ENCODE measurements at places on chromosomes 2 and 18.

- no peak for DNase-seq
Observed at GRCh38 chr18:13103366-13103765, 112.2 kb downstream of the CEP192 start.

- no peak for DNase-seq
Observed at GRCh38 chr2:37447446-37447845, 103.0 kb downstream of the QPCT start.

DNA sequence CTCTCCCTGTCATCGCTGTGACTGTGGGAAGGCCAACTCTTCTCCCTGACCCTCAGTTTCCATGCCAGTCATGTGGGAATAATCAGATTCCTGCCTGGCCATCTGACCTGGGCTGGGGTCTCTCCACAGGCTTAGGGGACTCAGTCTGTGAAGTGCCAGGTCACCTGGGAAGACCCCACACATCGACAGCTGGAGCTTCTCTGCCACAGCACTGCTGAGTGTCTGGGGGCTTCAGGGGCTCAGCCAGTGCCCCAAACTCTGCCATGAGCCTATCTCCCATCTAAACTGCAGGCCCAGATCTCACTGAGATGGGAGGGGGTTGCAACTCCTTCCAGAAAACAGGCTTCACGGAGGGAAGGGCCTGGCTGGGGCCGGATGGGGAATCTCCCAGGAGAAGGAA is 42.0 kb upstream of the OTOS start:
- no peak for DNase-seq

- no peak for DNase-seq
Observed at GRCh38 chr2:52916981-52917380, 850.6 kb upstream of the CHAC2 start.

DNA sequence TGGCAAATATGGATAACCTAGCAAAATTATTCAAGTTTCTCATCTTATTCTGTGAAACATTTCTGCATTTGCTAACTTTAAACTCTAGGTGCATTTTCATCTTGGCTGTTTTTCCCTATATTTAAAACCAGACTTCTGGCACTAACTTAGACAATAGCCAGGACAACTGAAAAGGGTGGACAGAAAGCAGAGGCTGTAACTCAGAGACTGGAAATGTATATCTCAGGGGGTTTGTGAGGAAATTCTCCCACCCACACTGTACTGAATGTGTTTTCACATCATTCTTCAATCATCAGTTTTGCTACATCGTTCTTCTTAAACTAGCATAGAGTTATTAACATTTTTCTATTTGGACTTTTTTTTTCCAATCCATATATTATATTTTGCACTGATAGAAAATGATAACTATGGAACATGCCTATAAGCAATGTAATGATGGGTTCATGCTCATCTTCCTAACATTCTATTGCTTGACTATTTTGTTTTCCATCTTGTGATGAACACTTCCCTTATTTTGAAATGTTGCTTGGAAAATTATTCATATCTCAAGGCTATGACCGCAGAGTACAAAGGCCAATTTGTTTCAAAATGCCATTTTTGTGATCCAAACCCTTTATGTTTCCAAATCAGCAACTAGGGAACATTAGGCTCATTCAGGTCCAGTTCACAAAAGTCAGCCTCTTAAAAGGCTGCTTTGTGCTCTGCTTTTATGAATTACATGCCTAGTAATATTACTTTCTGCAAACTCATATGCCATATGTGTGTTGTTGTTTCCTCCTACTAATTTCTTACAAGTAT is 125.8 kb upstream of the CDH19 start:
- no peak for DNase-seq

DNA sequence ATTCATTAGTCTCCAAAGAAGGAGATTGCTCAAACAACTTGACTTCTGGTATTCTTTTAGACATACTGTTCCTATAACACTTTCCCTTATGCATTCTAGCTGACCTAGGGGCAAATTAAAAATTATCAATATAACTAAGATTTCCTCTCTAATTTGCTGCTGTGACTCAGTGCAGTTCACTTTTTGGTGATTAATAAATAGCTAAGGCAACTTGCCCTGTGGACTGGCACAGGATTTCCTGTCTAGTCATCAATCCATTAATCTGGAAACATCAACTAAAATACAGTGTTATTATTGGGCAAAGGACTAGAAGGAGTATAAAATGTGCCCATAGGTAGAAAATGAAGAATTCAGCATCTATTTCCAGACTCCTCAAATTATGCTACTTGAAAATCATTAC is 83.5 kb upstream of the SERPINE2 start:
- DNase-seq: no peak

DNA sequence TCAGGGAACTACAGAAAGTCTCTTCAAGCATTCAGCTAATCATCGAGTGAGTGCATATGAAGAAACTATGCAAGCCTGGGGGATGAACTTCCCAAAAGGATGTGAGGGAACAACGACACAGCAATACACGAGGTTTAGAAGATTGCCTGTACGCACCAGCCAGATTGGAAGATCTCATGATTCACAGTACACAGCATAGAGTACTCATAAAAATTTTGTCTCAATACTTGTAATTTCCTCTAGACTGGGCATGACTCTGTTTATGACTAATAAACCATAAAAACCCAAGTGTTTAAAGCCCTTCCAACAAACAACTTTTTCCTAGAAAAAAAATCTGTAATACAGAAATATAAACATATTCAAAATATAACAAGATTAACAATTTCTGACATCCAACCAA is 279.7 kb downstream of the KCNJ3 start:
- no peak for DNase-seq

DNA sequence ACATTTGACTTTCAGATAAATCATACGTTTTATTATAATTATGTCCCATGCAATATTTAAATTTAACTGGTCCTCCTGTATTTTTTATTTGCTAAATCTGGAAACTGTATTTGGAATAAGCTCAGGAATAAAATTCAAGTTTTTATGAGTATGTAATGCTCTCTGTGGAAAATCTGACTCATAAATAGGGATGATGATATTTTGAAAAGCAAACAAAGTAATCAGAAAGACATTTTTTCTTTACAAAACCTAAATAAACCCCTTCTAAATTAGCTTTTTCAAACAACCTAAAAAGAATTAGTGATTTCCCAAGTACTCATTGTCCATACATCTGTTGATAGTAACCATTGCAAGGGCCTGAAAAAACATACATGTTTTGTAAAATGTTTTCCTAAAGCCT is 41.1 kb downstream of the ASB1 start:
- DNase-seq: no peak

GRCh38 chr2:145184741-145185651 is 665.1 kb upstream of the ZEB2 start:
- peak; percentile 1 for DNase-seq

- DNase-seq: no peak
Observed at GRCh38 chr18:50090370-50091312, 104.3 kb downstream of the MYO5B start.

- no peak for DNase-seq
Observed at GRCh38 chr2:225270053-225270452, 129.5 kb upstream of the NYAP2 start.

DNA sequence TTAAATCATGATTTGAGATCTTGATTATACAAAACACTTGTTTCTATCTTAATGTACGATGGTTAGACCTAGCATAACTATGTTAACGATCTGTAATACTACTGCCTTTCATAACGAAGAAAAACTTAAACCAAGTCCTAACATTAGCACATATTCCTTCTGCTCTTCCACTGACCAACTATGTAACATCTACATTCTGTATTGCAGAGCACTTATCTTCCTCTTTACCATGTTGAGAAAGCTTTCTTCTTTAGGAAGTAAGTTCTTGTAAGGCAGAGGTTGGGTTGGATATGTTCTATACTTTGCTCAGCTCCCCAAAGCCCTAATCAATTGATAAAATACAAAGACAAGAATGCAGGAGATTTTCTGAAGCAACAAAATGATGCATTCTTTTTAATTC is 7.9 kb upstream of the ZNF407 start:
- DNase-seq: no peak

- DNase-seq: no peak
Observed at GRCh38 chr2:24875272-24875671, 44.8 kb downstream of the ADCY3 start.

DNA sequence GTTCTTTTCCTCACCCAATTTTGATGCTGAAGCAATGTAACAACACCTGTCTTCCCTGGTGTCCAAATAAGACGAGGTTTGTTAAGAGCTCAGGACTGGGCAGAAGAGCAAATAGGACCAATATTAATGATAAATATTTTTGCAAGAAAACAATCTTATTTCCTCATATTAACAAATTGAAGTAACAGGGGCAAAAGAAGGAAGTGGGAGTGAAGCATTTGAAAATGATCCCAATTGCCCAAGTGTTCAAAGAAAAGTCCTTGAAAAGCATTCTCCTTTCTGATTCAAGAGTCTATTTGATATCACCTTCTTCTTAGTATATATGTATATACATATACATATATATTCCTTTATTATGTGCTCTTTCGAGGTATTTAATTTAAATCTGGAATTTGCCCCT is 418.8 kb downstream of the ARHGAP15 start:
- no peak for DNase-seq
